ENCODE measurements at places on chromosomes 6 and 20.

GRCh38 chr20:31923388-31924331 lies 28.2 kb downstream of the PDRG1 start:
- no peak for DNase-seq

DNA sequence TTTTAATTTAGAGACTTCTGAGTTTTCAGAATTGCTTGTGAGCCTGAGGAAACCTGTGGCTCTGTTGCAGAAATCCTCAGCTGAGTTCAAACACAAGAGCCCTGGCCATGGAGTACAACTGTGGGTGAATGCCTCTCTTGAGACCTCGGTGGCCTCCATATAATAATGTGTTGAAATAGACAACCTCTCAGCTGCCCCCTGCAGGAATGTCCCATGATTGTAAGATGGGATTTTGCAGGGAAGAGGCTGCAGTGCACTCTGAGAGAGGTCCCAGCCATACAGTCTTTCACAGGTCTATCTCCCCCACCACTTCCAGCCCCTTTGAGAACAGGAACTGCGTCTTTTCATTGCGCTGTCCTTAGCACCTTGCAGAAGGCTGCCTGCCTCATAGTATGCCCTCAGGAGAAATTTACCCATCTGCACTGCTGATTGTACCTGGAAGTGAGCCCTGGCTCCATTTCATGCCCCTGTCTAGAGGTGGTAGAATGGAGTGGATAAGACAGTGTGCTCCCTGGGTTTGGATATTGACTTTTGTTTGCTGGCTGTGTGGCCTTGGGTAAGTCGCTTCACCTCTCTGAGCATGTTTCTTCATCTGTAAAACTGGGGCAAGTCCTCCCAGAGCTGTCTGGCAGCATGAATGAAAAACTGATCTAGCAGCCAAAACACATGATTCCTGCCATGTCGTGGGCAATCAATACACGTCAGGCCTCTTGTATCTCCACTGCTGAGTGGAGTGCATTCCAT lies 16.8 kb upstream of the CDH22 start:
- DNase-seq = peak; percentile 66

DNA sequence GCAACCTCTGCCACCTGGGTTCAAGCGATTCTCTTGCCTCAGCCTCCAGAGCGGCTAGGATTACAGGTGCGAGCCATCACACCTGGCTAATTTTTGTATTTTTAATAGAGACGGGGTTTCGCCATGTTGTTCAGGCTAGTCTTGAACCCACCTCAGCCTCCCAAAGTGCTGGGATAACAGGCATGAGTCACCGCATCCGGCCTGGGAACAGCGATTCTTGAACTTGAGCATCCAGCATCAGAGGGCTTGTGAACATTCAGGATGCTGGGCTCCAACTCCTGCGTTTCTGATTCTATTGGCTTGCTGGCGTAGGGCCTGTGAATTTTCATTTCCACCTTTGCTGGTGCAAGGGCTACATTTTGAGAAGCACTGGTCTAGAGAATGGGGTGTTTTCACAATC lies 24.5 kb upstream of the PIM1 start:
- DNase-seq = no peak

GRCh38 chr6:6851059-6851948 lies 256.5 kb upstream of the RREB1 start:
- DNase-seq = peak; percentile 8

GRCh38 chr6:35302604-35303241 lies 5.1 kb downstream of the DEF6 start:
- DNase-seq = no peak

GRCh38 chr6:163461696-163462095 lies 47.2 kb downstream of the QKI start:
- DNase-seq = no peak

DNA sequence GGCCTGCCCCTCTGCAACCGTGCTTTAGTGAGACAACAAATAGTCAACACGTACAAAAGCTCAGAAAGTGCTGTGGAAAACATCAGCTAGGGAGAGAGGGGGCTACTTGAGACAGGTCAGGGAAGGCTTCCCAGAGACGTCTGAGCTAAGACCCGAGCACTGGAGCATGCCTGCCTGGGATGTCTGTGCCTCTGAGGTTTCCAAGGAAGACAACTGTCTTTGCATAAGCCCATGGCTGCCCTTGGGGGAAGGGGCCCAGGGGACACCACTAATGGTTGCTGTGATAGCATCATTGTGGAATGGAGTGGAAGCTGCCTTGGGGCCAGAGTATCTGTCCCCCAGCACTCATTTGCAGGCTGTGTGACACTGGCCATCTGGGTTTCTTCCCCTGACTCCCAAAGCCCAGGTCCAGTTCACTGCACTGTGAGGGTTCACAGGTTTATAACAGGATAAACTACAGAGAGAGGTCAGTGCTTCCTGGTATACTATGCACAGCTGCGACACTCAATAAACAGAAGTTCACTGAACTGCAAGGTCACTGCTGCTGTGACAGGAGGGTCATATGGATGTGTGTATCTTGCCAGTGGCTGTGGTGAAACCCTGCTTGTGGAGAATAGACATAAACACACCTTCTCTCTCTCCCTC lies 1.5 kb upstream of the ARFGEF2 start:
- DNase-seq = no peak

- DNase-seq = no peak
Measured at GRCh38 chr6:52922161-52922560, 12.7 kb upstream of the GSTA3 start.

DNA sequence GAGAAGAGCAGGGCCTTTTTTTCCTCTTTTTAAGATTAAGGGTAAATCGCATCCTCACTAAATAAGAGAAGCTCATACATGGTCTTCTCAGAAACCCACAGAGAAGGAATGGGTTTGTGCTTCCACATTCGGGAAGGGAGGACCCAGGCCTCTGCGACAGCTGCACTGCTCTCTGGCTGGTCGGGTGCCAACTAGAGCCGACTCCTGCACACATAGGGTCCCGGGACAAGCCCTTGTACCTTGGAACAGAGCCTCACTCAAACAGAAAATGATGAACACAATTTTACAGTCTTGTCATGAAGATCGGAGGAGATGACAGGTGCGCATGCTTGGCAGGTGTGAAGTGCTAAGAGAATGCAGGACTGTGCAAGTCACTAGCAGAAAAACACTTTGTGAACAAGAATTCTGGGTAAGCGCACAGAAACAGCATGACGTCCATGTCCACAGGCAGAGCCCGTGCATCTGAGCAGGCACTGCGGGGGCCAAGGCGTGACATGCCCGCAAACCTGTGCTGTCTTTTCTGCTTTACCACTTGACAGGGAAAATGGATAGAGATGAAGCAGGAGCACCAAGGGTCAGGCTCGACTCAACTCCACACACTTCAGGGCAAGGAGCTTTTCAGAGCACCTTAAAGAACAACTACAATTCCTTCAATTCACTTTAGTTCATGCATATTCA lies 101.0 kb upstream of the MPC1 start:
- DNase-seq = no peak

All from G401 (cell line).